ENCODE measurements at places on chromosomes 2 and 18.

- no peak for DNase-seq
These were observed 818.4 kb upstream of the FSHR start for GRCh38 chr2:49972699-49973098.

- no peak for DNase-seq
These were observed 18.0 kb upstream of the FAP start for GRCh38 chr2:162261032-162261945.

DNA sequence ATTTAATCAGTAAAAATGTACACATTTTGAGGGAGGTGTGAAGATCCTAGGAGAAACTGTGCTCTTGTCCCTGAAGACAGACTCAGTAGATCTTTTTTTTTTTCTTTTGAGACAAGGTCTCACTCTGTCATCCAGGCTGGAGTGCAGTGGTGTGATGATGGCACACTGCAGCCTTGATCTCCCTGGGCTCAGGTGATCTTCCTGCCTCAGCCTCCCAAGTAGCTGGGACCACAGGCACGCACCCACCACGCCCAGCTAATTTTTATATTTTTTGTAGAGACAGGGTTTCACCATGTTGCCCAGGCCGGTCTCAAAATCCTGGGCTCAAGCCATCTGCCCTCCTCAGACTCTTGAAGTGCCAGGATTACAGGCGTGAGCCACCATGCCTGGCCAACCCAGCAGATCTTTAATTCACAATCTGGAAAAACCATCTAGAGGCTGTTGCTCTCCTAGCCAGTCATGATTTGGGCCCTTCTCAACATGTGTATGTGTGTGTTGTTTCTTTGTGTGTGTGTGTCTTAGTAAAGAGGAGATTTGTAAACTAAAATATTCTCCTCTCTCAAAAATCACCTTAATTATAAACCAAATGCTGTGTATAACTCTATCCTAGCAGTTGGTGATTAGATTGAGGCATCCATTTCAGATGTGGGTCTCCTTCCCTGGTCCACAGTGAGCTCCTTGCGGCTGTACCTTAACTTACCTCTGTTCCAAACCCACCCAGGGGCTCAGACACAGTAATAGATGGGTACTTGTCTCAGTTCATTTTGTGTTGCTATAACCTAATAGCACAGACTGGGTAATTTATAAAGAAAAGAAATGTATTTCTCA is 3.9 kb upstream of the MYCN start:
- DNase-seq, result no peak

DNA sequence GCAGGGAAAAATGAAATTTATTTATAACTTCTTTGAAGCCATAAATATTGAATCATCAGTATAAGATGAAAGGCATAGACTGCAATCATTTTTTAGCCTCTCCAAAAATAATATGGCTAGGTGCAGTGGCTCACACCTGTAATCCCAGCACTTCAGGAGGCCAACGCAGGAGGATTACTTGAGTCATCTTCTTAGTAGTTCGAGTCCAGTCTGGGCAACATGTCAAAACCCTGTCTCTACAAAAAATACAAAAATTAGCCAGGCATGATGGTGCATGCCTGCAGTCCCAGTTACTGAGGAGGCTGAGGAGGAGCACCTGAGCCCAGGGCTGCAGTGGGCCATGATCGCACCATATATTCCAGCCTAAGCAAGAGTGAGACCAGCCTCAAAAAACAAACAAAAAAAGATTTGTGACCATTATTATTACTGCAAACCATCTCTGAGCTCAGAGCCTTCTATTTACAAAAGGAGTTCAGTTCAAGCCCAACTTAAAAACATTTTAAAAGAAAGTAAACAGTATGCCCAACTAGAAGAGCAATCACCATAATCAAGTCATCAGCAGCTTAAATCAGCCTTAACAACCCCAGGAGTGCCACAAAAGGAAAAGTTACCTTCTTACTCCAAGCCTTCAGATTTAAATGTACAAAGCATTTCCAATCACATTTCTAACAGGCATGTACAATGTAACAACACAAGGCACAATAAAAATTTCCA is 37.5 kb downstream of the KCNG3 start:
- DNase-seq, result no peak

- no peak for DNase-seq
These were observed 44.7 kb downstream of the NEDD4L start for GRCh38 chr18:58088691-58089065.

DNA sequence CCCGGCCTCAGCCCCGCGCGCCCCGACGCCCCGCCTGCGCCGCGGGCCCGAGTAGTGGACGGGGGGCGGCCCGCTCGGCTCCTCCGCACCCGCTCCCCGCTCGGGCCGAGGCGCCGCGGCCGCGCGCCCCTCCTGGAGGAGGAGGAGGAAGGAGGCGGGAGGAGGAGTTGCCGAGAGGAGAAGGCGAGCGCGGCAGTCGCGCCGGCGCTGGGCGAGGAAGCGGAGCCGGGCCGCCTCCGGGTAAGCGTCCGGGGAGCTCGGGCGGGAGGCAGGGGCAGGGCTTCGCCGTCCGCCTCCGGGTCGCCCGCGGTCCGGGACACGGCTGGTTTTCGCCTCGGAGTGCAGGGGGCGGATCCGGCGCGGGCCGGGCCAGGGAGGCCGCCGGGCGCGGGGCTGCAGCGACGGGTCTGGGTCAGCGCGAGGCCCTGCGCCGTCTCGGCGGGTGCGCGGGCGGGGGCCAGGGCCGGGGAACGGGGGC is at the start of gene SOCS6:
TSS of gene SOCS6 (plus strand) at position 195 of the 478 bp plus-strand sequence. CDS start 35,624 bp downstream, outside the sequence.
- DNase-seq, result peak; percentile 73

GRCh38 chr2:88601286-88601685 is 26.0 kb downstream of the EIF2AK3 start:
- DNase-seq, result no peak

- no peak for DNase-seq
These were observed 83.1 kb downstream of the DCC start for GRCh38 chr18:52422985-52423601.

DNA sequence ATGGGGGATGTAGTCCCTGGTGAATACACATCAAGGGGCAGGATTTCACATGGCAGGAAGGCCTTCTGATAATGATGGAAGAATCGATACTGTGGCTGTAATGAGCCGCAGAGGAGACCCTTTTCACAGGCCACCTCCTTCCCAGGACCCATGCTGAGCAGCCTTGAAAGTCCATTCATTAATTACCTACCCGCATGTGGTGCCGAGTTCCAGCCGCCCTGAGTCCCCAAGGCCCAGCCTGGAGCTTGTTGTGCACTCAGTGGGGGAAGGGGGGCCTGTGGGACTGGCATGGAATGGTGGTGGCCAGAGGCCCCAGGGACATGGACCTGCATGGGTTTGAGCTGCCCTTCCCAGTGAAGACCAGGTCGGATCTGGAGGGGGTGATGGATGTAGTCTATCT is 25.5 kb downstream of the ASB18 start:
- no peak for DNase-seq

DNA sequence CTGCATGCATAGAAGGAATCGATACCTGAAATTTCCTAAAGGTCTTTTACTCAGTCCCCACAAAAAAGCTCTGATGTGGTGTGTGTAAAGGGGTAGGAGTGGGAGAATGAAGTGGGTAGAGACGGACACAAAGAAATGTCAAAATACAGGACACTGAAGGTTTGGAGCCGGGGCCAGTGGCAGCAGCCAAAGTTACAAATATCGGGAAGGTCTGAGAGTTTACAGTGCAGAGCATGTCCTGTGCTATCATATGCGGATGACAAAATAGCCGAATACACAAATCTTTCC is 89.9 kb upstream of the STON1 start:
- DNase-seq, result no peak

DNA sequence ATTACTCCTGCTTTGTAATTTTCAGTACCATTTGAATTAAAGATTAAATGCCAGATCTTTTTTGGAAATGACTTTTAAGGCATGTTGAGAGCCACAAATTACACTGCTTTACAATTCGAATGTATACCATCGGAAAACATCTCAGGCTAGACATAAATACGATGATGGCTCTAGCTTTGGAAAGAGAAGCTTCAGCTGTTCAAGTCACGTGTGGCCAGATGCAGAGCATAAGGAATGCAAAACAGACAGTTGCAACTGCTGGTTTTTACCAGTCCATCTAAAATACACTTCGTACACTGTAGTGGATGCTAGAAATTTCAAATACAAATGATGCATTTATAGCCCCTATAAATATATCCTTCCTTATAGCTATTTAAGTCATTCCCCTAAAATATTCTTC is 8.0 kb downstream of the ZNF516 start:
- no peak for DNase-seq

DNA sequence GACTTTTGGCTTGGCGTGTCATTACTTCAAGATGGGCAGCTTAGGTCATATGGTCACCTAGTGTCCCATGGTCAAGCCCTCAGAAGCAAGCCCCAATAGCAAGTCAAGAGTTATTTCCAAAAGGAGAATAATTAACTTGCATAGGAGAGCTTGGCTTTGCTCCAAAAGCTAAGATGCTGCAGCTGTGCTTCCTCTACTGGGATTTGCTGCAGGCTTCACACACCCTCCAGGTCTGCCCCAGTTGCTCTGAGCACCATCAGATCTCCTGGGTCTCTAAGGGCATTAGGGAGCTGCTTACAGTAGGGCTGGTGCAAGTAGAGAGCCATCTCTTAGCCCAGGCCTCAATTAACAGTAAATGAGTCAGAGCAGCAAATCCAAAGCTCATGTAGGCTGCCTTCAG is 46.6 kb downstream of the THUMPD2 start:
- DNase-seq, result no peak

- DNase-seq, result no peak
These were observed 35.3 kb downstream of the KLHL29 start for GRCh38 chr2:23420091-23420839.

DNA sequence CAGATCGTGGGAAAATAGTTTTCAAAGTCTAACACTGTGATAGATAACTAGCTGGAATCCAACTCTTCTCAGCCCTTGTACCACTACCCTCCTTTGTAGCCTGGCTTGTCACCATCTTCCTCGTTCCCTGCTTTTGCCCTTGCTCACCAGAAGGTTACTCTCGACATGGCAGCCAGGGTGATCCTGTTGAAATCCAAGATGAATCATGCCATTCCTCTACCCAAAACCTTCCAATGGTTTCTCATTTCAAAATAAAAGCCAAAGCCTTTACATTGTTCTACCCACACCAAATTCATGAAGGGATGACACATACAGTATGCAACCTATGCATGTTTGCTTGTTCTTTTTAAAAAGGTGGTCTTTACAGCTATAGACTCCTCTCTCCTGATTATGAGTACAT is 45.7 kb downstream of the STAT4 start:
- no peak for DNase-seq

GRCh38 chr2:169900686-169901085 is 73.4 kb downstream of the UBR3 start:
- no peak for DNase-seq

- DNase-seq, result no peak
These were observed 12.6 kb downstream of the C18orf63 start for GRCh38 chr18:74328206-74328605.

DNA sequence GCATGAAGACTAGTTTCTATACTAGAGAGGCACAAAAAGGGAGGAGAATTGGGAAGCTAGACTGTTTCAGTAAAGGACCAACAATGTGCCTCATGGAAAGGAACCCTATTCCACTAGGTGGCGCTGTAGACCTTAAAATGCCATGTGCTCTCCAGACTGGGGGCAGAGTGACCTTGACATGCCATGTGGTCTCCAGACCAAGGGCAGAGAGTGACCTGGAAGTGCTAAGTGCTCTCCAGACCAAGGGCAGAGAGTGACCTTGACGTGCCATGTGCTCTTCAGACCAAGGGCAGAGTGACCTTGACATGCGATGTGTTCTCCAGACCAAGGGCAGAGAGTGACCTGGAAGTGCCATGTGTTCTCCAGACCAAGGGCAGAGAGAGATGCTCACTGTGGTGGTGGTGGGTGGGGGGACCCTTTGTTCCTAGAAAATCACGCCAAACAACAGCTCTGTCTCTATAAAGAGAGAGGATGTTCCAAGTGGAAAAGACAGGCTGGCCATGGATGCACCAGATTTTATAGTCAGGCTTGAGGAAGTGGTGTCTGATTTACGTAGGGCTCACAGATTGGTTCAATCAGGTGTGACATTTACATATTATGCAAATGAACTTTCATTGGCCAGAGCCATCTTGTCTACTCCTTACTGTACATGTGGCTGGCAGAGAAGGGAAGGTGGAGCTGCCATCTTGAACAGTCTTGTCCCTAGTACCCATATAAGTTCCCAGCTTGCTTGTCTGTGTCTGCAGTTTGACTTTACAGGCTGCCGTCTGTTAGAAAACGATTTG is 344.0 kb upstream of the DDX18 start:
- no peak for DNase-seq

DNA sequence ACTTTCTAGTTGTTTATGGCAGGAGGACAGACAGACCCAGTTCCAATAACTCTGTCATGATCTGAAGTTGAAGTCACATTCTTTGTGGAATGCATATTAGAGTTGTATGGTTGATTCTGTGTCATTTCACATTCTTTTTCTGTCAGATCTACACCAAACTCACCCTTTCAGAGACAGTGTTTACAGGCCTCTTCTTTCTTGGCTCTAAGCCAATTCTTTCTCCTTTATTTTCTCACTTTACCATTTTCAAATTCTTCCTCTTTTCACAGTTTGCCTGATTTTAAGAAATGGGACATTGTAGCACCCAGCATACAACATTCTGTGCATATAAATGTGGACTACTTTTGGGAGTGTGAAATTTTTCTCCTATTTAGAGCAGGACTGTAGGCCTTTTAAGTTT is 103.7 kb downstream of the CCDC85A start:
- no peak for DNase-seq

DNA sequence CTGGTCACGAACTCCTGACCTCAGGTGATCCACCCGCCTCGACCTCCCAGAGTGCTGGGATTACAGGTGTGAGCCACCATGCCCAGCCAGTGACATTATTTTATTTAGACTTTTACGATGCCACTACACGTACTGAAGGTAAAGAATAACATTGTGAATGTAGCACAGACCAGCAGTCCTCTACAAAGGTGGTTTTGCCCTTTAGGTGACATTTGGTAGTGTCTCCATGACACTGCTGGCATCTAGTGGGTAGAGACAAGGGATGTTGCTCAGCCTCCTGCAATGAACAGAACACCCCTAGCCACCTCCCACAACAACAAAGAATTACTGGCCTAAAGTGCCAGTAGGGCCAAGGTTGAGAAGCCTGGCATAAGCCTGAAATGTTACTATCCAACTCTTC is 69.5 kb downstream of the MYOM1 start:
- DNase-seq, result no peak

GRCh38 chr2:1676913-1677820 is 67.1 kb downstream of the PXDN start:
- no peak for DNase-seq

DNA sequence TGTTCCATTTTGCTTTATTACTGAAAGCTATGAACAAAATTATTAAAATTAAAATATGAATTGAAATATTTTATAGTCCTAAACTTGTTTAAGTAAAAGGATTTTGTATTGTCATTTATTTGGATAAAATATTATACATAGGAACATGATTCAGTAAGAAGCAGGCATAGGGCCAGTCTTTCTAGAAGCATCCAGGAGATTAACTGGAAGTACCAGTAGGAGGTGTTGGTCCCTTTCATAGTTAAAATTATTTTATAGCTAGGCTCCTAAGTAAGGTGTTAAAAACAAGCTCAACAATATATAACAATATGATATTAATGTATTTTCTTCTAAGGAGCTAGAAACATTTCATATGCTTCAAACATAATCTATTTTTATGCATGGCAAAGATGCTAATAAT is 43.7 kb downstream of the FIGN start:
- no peak for DNase-seq

Measured in GM12892 (cell line).